GM23248 (cell line): ENCODE measurements at places on chromosomes 12 and 14.

- H3K36me3 ChIP-seq: no peaks in the 10 kb centered on the region
- H3K27ac ChIP-seq: no peak overlapping the region
- peaks cover 10% of the 10 kb centered on the region for H3K4me1 ChIP-seq
- DNase-seq: no peak
These were observed 63.7 kb upstream of the DDX11 start for GRCh38 chr12:31009976-31010375.

GRCh38 chr14:23442721-23443356, 7.4 kb upstream of the MYH7 start:
- H3K4me1 ChIP-seq: no peaks in the 10 kb centered on the region
- DNase-seq: no peak
- no peaks in the 10 kb centered on the region for H3K36me3 ChIP-seq
- H3K4me3 ChIP-seq: no peak overlapping the region
- H3K27ac ChIP-seq: no peak overlapping the region

DNA sequence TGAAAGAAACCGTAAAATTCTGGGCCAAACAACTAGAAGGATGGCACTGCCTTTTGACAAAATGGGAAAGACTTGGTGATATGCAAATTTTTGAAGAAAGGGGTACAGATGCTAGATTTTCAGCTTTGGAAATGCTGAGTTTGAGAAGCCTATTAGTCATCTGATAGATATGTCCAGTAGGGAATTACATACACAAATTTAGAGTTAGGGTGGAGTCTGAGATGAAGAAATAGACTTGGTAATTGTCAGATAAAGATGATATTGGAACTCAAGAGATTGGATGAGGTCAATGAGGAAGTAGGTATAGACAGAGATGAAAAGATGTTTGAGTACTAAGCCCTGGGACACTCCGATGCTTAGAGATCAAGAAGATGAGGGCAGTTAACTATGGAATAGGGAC, 153.1 kb downstream of the GARIN6 start:
- no peak overlapping the region for H3K27ac ChIP-seq
- peak; percentile 3 for DNase-seq
- no peaks in the 10 kb centered on the region for H3K4me1 ChIP-seq
- H3K36me3 ChIP-seq: no peaks in the 10 kb centered on the region

DNA sequence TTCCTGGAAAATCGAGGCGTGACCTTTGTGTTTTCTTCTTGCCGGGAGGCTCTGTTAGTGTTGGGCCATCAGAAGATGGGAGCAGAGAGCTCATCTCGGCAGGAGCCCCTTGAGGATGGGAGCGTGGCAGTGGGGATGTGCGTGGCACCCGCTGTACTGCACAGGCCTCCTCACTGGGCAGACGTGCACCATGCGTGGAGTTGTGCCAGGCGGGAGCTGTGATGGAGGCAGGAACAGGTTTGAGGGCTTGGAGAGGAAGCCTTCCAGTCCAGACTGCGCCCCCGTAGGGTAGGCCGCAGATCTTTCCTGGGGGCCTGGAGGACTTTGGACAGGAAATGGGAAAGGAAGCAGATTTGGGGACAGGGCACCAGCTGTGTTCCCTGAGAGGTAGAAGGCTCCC, 197.5 kb downstream of the TSPAN9 start:
- DNase-seq: no peak
- H3K4me1 ChIP-seq: no peaks in the 10 kb centered on the region
- no peak overlapping the region for H3K4me3 ChIP-seq
- H3K27ac ChIP-seq: no peak overlapping the region

DNA sequence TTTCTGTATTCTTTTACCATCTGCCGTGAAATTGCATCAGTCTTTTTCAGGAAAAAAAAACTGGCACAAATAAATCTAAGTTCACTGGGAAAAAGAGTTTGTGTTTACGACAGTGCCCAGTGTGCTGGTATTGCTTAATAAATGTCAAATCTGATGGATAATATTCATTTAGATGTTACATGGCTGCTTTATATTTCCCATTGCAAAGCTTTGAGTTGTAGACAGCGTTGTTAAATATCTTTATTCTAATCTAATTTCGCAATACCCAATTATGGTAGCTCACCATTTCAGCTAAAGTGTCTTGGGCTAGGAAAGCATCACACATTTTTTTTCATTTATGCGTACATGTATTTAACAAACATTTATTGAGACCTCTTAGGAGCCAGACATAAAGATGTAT, 1994.5 kb upstream of the FLRT2 start:
- DNase-seq: no peak
- H3K4me3 ChIP-seq: no peak overlapping the region
- H3K36me3 ChIP-seq: no peaks in the 10 kb centered on the region
- H3K4me1 ChIP-seq: no peaks in the 10 kb centered on the region

- H3K36me3 ChIP-seq: no peaks in the 10 kb centered on the region
- H3K27ac ChIP-seq: no peak overlapping the region
- H3K4me3 ChIP-seq: no peak overlapping the region
- H3K4me1 ChIP-seq: peaks cover 8% of the 10 kb centered on the region
- peaks cover 18% of the 10 kb centered on the region; the same call in 1 of the 2 replicates for H3K27me3 ChIP-seq
- DNase-seq: peak; percentile 60
These were observed 115.8 kb downstream of the DAD1 start for GRCh38 chr14:22472935-22473854.

DNA sequence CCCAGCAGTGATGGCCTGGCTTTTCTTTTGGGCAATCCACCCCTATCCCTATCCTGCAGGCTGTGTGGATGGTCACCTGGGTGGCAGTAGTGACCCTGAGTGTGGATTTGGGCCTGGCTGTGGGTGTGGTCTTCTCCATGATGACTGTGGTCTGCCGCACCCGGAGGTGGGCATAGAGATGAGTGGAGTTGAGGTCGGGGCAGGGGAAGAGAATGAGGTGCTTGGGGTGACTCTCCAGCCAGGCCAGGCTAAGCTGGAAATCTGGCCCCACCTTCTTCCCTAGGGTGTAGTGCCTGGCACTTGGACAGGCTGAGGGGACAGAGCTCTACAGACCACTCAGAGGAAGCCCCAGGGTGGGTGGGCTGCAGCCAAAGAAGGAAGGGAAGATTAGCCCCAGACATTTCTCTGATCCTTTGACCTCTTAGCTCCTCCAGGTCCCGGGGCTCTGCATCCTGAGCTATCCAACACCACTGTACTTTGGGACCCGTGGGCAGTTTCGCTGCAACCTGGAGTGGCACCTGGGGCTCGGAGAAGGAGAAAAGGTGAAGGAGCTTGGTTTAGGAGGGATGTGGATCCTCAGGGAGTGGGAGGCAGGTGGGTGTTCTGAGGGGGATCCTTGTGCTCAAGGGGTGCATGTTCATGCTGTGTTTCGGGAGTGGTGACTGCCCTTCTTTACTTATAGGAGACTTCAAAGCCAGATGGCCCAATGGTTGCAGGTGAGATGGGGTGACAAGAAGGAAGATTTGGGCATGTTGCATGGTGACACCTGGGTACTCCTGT, 8.4 kb downstream of the B4GALNT1 start:
- H3K27ac ChIP-seq: no peak overlapping the region
- DNase-seq: no peak
- peaks cover 3% of the 10 kb centered on the region; the same call in 1 of the 2 replicates for H3K4me1 ChIP-seq
- no peaks in the 10 kb centered on the region for H3K36me3 ChIP-seq

DNA sequence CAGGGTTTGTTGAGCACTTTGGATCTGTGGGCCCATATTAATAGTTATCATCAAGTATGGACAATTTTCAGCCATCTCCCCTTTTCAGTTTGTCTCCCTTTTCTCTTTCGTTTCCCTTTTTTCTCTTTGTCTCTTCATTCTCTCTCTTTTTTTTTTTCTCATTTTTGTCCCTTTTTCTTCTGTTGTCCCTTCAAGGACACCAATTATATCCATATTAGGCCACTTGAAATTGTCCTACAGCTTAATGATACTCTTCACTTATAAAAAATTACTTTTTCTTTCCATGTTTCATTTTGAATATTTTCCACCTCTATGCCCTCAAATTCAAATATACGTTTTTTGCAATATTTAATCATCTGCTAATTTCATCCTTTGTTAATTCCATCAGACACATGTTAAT, 53.3 kb downstream of the MAP4K5 start:
- peaks cover 54% of the 10 kb centered on the region for H3K36me3 ChIP-seq
- H3K27ac ChIP-seq: no peak overlapping the region
- no peak for DNase-seq

DNA sequence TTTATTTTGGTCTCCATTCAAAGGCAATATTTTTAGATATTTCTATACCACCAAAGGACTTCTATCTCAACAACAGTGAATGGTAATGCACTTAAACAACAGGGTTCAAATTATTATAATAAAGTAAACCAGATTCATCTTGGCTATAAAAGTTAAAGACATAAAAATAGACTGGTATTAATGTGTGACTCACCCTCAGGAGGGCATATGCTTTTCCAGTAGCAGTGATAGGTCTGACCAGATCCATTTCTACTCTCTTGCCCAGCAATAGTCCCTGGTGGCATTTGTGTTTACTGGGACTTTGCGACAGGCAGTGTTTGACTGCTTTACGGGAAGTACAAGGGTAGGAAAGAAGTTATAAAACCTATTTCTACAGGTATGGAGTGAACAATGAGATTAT, 353.2 kb upstream of the ATP2B1 start:
- no peak overlapping the region for H3K27ac ChIP-seq
- DNase-seq: peak; percentile 34
- H3K4me1 ChIP-seq: peaks cover 32% of the 10 kb centered on the region
- no peak overlapping the region for H3K4me3 ChIP-seq
- no peaks in the 10 kb centered on the region for H3K36me3 ChIP-seq
- H3K27me3 ChIP-seq: no peaks in the 10 kb centered on the region

DNA sequence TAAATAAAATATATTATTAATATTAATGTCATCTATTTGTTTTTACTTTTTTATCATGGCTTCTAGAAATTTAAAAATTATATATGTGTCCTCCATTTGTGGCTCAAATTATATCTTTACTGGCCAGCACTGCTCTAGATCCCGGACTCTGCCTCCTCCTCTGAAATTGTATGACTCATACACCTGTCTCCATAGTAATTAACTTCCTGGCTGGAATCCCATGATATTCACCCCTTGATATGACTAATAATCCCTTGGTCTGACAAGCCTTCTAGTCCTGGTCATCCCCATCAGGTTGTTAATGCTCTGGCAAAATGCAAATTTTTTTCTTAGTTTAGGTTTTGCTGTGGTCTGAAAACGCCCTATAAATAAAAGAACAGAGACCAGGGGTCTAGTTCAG, 116.2 kb downstream of the BMP4 start:
- no peaks in the 10 kb centered on the region for H3K27me3 ChIP-seq
- no peaks in the 10 kb centered on the region for H3K36me3 ChIP-seq
- H3K4me3 ChIP-seq: no peak overlapping the region
- no peak for DNase-seq
- H3K4me1 ChIP-seq: no peaks in the 10 kb centered on the region
- no peak overlapping the region for H3K27ac ChIP-seq

DNA sequence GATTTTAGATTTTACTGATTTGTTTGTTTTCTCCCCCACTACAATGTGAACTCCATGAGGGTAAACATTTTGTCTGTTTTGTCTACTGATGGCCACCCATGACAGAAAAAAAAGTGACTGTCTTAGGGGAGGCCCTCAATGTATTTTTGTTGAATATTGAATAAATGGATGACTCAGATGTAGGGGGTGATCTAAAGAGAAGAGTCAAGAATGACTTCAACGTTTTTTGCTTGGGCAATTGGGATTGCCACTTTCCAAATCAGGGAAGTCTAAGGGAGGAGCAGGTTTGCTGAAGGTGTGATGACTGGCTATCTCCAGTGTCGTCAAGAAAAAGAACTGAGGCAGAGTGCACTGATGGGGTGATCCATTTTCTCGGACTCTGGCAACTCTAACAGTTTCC, 10.7 kb upstream of the PHC1 start:
- no peaks in the 10 kb centered on the region for H3K4me1 ChIP-seq
- no peaks in the 10 kb centered on the region for H3K36me3 ChIP-seq
- H3K4me3 ChIP-seq: no peak overlapping the region

DNA sequence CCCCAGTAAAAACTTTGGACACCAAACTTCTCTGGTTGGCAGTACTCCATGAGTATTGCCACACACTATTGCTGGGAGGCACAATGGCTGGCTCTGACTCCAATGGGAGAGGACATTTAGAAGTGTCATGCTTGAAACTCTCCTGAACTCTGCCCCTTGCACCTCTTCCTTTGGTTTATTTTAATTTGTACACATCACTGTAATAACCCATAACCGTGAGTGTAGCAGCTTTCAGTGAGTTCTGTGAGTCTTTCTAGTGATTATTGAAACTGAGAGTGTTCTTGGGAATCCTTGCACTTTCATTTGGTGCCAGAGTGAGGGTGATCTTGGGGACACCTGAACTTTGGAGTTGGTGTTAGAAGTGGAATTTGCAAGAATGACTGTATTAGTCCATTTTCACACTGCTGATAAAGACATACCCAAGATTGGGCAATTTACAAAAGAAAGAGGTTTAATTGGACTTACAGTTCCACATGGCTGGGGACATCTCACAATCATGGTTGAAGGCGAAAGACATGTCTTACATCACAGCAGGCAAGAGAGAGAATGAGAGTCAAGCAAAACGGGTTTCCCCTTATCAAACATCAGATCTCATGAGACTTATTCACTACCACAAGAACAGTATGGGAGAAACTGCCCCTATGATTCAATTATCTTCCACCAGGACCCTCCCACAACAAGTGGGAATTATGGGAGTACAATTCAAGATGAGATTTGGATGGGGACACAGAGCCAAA, 41.3 kb upstream of the CEP83 start:
- no peaks in the 10 kb centered on the region for H3K36me3 ChIP-seq
- H3K4me1 ChIP-seq: no peaks in the 10 kb centered on the region
- peak; percentile 8 for DNase-seq
- H3K4me3 ChIP-seq: no peak overlapping the region
- H3K27ac ChIP-seq: no peak overlapping the region

GRCh38 chr14:69540654-69541335, 33.9 kb downstream of the CCDC177 start:
- H3K27me3 ChIP-seq: peaks cover 5% of the 10 kb centered on the region; the same call in 1 of the 2 replicates
- DNase-seq: no peak
- no peaks in the 10 kb centered on the region for H3K36me3 ChIP-seq
- no peak overlapping the region for H3K4me3 ChIP-seq
- H3K27ac ChIP-seq: no peak overlapping the region
- H3K4me1 ChIP-seq: no peaks in the 10 kb centered on the region

GRCh38 chr12:50708631-50709030, 55.3 kb upstream of the ATF1 start:
- no peak overlapping the region for H3K27ac ChIP-seq
- 0 out of 2 replicates have a peak, but pooled peaks cover 8% of the 10 kb centered on the region for H3K4me1 ChIP-seq
- no peaks in the 10 kb centered on the region for H3K27me3 ChIP-seq
